Endothelial cell of umbilical vein (primary cell): ENCODE measurements at places on chromosomes 2 and 18. TPM values are rescaled to one million over a fixed set of nuclear protein-coding genes. Genes with fewer than 3 reads are reported as not detected.
A peak's percentile ranks its signal among the peaks of the same experiment; 100 is the strongest.

MAP3K19 gene
- polyA plus RNA-seq, result not detected in 2 replicates

RND3 gene
- polyA plus RNA-seq, result 53.3 and 57.1 TPM in 2 replicates

GREB1L gene
- polyA plus RNA-seq, result 0.27 and 0.41 TPM in 2 replicates

DNA sequence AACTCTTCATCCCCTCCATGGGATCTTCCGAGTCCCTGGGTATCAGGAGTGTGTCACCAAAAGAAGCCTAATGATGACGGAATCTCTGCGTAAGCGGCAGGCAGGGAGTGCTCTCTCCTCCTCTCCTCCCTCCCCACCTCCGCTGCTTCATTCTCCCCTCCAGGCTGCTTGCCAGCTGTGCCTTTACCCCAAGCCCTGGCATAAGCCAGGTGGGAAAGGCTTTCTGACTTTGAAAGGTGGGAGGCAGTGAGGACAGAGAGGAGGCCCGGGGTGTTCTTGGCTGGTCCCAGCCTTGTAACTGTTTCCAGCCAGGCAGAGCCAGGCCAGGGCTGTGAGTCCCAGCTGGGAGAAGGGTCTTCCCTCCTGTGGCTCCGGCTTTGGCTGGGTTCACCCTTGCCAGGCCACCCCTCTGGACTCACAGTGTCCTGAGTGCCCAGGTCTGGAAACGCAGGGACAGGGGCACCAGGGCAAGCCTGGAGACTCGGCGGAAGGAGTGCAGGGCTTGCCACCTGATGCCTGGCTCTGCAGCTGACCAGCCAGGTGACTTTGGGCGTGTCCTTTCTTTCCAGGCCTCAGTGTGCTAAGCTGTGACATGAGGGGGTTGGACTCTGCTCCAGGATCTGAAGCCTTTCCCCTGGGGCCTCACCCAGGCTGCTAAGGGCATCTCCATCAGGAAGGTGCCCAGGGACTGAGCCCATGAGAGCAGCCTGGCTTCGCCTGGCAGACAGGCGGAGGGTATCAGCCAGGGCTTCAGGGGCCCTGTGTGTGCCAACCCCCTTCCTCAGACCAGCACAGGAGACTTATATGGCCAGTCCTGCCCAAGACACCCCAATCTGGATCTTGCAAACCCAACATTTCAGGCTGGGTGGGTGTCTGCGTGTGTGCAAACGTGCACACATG, 32.7 kb upstream of the HPCAL1 start:
- no peak for DNase-seq

DNA sequence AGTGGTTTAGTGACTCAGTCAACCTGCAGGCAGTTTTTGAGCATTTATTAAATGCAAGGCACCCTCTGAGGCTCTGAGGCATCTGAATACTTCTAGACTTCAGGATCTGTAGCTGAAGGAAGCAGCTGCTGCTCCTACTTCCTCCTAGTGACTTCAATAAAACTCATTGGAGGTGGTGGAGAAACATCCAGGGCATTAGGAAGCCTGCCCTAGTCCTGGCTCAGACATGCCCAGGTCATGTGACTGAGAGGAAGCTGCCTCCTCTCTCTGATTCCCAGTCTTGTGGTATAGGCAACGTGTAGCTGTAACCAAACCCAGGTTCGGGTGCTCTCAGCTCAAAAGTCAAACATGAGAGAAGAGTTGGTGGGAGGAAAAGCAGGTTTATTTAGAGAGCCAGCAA, 287.2 kb upstream of the GYPC start:
- DNase-seq, result no peak

GRCh38 chr2:182068811-182069210, 83.2 kb downstream of the PPP1R1C start:
- peak; percentile 34 for DNase-seq
